ENCODE measurements at places on chromosomes 1 and 21.

DNA sequence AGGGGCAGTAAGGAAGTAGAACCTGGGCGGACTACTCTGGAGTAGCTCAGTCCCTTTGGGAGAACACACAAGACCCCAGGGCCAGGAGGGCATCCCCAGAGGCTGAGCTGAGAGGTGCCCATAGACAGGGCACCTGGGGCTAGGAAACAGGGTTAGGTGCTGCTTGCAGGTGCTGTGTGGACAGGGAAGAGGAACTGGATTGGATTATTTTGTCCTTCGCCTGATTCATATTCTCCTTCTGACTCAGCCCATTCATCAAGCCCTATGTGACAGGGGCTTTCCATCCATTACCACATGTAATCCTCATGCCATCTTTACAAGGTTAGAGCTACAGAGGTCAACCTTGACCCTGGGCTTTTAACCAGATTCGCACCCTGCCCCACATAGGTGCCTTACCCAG is 183.9 kb downstream of the C1orf94 start:
- H3K27me3 ChIP-seq: no peaks in the 10 kb centered on the region
- no peaks in the 10 kb centered on the region for H3K4me1 ChIP-seq
- H3K4me3 ChIP-seq: no peak overlapping the region

DNA sequence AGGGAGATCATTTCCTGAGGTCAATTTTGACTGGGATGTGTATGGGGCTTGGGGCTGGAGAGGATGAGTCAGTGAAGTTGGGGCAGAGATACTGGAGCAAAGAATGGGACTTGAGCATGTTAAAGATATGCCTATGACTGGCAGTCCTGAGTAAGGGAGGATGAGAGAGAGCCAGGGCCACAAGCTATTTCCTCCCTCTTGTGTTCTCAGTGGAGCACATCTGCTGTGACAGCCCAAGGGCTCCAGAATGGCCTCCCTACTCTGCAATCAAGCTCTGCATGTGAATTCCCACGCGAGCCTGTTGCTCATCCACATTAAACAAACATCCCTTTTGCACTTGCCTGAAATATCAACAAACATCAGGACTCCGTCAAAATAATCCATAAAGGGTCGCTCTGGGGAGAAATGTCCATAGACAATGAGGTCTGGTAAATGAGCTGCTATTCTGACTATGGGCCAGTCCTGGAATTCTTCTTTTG is 9.2 kb downstream of the ADCY10 start:
- H3K27me3 ChIP-seq: no peaks in the 10 kb centered on the region
- no peaks in the 10 kb centered on the region for H3K4me1 ChIP-seq
- H3K36me3 ChIP-seq: no peaks in the 10 kb centered on the region
- DNase-seq: no peak

GRCh38 chr1:111225717-111226400 is 1.7 kb upstream of the CHI3L2 start:
- no peaks in the 10 kb centered on the region for H3K27me3 ChIP-seq
- no peak overlapping the region for H3K4me3 ChIP-seq

DNA sequence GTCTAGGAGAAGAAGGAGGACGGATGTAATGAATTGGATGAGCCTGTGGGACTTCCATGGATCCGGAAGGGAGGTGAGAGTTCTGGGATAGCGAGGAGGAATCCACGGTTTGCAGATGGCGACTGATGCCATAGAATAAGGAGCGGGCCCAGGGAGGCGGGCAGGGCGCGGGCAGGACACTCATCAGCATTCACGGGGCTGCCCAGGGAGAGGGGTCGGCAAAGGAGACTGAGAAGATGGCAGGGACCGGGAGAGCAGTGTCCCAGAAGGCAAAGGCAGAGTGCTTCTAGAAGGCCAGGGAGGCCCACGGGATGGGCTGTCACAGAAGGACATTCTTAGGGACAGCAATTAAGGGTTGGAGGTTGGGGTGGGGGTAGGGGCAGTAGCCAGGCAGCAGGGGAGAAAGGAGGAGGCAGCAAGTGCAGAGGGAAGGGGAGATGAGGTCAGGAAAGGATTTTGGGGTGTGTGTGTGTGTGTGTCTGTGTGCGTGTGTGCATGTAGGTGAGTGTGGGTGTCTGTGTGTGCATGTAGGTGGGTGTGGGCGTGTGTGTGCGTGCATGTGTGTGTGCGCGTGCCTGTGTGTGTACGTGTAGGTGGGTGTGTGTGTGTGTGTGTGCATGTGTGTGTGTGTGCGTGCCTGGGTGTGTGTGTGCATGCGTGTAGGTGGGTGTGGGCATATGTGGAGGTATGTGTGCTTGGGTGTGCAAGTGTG is 1.1 kb upstream of the COL8A2 start:
- peaks cover 3% of the 10 kb centered on the region for H3K27me3 ChIP-seq
- no peaks in the 10 kb centered on the region for H3K4me1 ChIP-seq
- H3K4me3 ChIP-seq: no peak overlapping the region

DNA sequence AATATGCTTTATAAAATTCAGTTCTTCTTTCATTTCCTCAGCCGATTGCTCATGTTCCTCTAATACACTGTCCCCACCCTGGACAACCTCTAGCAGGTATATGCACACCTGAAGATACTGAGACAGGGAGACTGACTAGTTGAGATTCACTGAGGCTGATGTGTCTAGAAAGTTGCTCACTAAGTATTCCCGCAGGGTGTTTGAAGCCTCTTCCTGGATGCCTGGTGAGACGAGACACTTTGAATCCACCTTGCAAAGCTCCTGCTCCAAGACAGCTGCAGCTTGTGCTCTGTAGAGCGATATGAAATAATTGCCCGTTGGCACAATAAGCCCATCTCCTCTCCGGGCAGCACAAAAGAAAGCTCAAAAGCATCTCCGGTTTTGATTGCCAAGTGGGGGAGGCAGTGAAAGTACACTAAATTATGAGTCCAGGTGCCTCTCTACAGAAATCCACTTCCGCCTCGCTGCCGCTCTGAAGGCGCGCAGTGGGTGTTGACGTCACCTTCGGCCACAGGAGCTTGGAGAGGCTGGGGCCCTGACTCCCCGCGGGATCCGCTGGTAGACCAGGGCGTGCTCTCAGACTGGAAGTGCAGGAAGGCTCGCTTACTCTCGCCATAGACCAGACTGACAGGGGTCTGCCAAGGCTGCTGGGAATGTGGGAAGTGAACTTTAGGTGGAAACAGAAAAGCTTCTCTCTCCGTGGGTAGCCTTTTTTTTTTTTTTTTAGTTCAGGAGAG is 46.3 kb downstream of the GPA33 start:
- no peak for DNase-seq
- H3K4me1 ChIP-seq: no peaks in the 10 kb centered on the region
- peaks cover 4% of the 10 kb centered on the region for H3K27me3 ChIP-seq
- H3K27ac ChIP-seq: no peak overlapping the region
- H3K36me3 ChIP-seq: no peaks in the 10 kb centered on the region
- H3K4me3 ChIP-seq: peak overlapping the region; percentile 17

- no peaks in the 10 kb centered on the region for H3K36me3 ChIP-seq
- H3K4me1 ChIP-seq: no peaks in the 10 kb centered on the region
- H3K27ac ChIP-seq: no peak overlapping the region
- H3K27me3 ChIP-seq: no peaks in the 10 kb centered on the region
- DNase-seq: no peak
These were observed 31.3 kb downstream of the CA6 start for GRCh38 chr1:8976896-8977450.

GRCh38 chr1:43354471-43354870 is 4.3 kb upstream of the CDC20 start:
- H3K27me3 ChIP-seq: no peaks in the 10 kb centered on the region
- H3K4me1 ChIP-seq: peaks cover 5% of the 10 kb centered on the region
- H3K27ac ChIP-seq: no peak overlapping the region
- no peak overlapping the region for H3K4me3 ChIP-seq
- peaks cover 2% of the 10 kb centered on the region for H3K36me3 ChIP-seq

GRCh38 chr1:46477153-46477929 is 12.3 kb upstream of the DMBX1 start:
- H3K36me3 ChIP-seq: no peaks in the 10 kb centered on the region
- H3K4me1 ChIP-seq: no peaks in the 10 kb centered on the region
- no peak overlapping the region for H3K27ac ChIP-seq
- DNase-seq: no peak
- H3K27me3 ChIP-seq: no peaks in the 10 kb centered on the region
- H3K4me3 ChIP-seq: no peak overlapping the region

DNA sequence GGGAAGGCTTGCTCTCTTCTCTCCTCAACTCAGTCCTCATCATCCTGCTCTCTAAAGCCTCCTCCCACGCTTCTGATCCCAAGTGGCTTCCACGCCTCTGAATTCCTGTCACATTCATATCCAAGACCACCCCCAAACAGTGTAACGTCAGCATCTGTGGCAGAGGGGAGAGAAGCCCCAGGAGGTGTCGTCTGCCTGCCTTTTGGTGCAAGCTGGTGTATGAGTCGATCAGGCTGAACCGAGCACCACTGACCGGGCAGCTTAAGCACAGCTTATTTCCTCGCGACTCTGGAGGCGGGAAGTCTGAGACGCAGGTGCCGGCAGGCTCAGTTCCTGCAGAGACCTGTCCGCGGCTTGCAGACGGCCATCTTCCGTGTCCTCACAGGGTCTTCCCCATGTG is 123.8 kb upstream of the RAB4A start:
- H3K27ac ChIP-seq: no peak overlapping the region
- no peaks in the 10 kb centered on the region for H3K36me3 ChIP-seq
- DNase-seq: no peak
- H3K27me3 ChIP-seq: no peaks in the 10 kb centered on the region
- no peak overlapping the region for H3K4me3 ChIP-seq

- no peak overlapping the region for H3K4me3 ChIP-seq
- no peak for DNase-seq
- H3K4me1 ChIP-seq: peaks cover 13% of the 10 kb centered on the region
- H3K27ac ChIP-seq: no peak overlapping the region
- no peaks in the 10 kb centered on the region for H3K27me3 ChIP-seq
These were observed 126.2 kb downstream of the FGGY start for GRCh38 chr1:59422921-59423575.

DNA sequence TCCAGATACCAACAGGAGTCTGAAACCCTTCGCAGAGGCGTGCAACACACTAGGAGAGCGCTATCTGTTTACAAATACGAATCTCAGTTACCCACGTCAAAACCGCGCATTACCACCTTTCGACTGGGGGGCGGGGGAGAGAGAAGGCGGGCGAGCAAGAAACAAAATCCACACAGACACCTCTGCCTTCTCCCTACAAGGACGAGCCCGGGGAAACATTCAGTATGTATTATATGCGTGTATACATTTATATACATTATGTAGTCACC is 722 bp downstream of the TUT4 start:
- peak; percentile 56 for DNase-seq
- H3K4me3 ChIP-seq: peak overlapping the region; percentile 92
- no peaks in the 10 kb centered on the region for H3K36me3 ChIP-seq

GRCh38 chr1:247434005-247434404 is 18.0 kb downstream of the NLRP3 start:
- no peaks in the 10 kb centered on the region for H3K36me3 ChIP-seq
- no peaks in the 10 kb centered on the region for H3K4me1 ChIP-seq
- H3K4me3 ChIP-seq: no peak overlapping the region
- H3K27me3 ChIP-seq: no peaks in the 10 kb centered on the region

- no peak for DNase-seq
- H3K27ac ChIP-seq: no peak overlapping the region
- no peaks in the 10 kb centered on the region for H3K27me3 ChIP-seq
- no peak overlapping the region for H3K4me3 ChIP-seq
- peaks cover 29% of the 10 kb centered on the region for H3K4me1 ChIP-seq
- no peaks in the 10 kb centered on the region for H3K36me3 ChIP-seq
These were observed 62.1 kb downstream of the ABL2 start for GRCh38 chr1:179167418-179167777.
